ENCODE measurements at places on chromosomes 1 and 21.

GRCh38 chr1:67429528-67430357 is 459 bp downstream of the SERBP1 start:
- DNase-seq: no peak

DNA sequence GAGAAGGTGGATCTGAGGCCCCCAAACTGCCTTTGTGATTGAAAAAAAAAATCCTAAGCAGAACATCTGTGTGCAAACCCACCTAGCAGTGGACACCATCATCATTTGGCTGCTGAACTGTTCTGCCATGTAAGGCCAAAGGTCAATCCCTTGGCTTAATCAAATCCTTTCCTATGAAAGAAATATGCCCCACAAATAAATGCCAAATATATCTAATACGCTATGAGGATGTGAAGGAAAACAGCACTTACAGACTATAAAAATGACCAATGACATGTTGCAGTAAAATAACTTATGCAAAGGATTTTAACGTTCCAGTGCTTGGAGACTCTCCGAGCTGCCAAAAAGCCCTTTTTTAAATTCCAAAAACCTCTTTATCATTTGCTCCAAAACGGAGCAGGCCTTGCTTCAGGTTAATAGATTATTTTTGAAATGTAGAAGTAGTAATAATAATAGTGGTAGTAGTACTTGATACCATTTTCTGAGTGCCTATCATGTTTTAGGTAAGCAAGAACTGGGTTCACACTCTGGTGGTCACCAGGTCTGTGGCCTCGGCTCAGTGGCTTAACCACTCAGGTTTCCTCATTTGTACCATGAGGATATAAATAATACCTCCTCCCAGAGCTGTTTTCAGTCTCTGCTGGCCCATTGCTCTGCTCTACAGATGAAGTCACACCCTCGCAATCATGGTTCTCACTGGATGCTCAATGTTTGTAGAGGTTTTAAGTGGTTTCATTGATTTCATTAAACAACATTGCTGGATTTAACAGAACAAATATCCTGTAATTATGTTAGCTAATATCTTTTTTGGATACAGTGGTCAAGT is 47.9 kb upstream of the EDEM3 start:
- no peak for DNase-seq

DNA sequence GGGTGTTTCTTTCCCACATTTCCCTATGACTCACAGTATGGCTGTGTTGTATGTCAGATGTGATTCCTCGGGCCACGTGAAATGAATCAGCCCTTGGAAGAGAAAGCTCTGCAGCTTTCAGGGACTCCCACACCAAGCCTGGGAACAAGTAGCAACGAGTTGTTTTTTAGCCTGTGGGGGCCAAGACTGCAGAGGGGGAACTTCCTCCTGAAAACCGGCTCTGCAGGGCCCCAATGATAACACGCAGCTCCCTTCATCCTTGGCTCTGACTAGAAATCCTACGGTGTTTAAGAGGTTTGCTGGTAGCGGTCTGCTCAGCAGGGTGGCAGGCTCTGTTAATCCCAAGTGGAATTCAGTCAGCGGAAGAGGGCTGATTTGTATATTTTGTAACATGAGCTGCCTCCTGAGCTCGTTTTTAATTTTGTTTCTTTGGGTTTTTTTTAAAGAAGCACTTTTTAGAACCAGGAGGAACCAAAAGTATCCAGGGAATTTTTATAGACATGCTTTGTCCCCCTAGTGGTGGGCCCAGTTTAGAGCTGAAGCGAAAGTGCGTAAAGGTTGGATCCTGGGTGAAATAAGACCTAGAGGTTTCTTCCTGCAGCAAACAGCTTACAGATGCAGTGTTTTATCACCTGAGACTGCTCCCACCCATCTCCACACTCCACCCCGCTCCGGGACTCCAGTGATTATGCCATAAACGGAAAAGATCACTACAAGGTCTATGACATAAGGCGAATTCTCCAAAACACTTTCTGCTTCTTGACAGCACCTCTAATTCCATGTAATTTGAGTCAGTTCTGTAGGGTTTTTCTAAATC is 48.8 kb downstream of the LAMC2 start:
- peak; percentile 84 for DNase-seq

GRCh38 chr1:161740921-161741320 is 8.7 kb upstream of the DUSP12 start:
- no peak for DNase-seq

DNA sequence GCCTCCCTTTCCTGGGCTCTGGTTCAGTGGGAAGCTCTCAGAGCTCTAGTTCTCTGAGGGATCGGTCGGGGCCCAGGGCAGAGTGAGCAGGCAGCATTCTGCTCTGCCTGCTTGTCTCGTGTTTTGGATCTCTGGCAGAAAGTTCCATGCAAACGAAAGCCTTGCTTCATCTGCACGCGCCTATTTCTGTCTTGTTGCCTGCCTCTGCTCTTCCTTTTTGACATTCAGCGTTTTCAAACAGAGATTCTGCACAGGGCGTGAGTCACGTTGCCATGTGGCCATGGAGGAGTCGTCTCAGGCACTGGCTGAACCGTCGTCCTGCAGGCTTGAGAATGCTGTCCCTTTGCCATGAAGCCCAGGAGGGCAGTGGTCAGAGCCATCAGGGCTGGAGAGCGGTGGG is 20.3 kb downstream of the AJAP1 start:
- DNase-seq: no peak

DNA sequence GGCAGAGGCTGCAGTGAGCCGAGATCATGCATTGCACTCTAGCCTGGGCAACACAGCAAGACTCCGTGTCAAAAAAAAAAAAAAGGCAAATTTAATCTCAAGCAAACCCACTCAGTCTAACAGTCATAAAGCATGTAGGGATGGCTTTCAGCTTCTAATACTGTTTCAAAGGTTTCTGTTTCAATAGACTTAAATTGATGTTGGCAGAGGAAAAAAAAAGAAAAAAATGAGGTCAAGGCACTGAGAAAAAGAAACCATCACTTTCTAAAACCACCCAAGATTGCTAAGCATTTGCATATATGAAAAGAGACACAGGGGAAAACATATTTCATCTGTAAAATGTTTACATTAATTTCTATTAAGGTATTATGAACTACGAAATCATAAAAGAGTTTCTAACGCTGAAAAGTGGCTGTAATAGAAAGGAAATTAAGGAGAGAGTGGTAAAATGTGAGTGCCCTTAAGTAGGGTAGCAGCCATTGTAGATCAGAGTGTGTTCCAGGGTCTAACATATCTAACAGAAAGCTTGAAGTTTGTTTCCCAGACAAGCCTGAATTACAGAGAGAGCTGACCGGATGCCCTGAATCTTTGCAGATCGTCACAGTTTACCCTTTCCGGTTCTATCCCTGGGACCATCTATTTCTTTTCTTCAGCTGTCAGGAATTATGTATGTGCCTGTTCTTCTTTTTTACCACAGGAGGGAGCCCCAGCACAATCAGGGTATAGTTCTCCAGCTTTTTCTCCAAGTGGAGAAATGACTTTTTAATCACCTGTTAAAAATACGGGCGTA is 70.0 kb downstream of the PLD5 start:
- DNase-seq: peak; percentile 21

- DNase-seq: peak; percentile 41
Measured at GRCh38 chr1:115225993-115226685, 111.9 kb downstream of the NGF start.

DNA sequence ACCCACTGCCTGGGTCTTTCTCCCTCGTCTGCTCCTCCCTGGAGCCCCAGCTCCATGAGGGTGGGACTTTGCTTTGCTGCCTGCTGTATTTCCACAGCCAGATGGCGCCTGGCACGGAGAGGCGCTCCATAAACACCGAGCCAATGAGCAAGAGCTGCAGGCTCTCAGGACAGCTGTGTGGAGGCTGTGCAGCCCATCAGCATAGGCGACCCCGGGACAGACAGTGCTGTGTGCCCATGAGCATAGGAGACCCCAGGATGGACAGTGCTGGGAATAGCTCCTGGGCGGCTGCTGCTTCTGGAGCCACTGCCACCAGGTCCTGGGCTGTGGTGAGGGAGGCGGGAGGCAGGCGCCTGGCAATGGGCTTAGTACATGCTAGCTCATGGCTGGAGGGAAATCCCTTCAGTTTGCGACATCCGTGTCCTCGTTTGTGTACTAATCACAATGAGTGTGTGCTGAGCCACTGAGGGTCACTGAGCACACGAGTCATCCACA is 29.2 kb downstream of the CEP104 start:
- DNase-seq: no peak

- peak; percentile 69 for DNase-seq
Measured at GRCh38 chr1:188027613-188028012, 1198.9 kb downstream of the PLA2G4A start.

GRCh38 chr1:234710381-234710780 is 100.4 kb upstream of the IRF2BP2 start:
- DNase-seq: no peak

DNA sequence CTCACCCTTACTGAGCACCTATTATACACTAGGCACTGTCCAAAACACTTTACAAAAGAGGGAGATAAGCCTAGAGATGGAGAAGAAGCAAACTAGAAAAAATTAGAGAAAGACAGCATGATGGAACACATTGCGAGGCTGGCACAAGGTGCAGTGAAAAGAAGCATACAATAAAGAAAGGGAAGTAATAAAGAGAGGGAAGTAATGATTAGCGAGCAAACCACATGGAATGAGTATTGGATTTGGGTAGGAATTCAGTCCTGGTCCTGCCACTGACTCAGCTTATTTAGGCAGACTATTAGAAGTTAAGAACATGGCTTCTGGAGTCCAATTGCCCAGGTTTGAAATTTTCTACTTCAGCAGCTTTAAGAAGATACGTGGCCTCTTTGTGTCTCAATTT is 32.6 kb upstream of the FNBP1L start:
- no peak for DNase-seq

DNA sequence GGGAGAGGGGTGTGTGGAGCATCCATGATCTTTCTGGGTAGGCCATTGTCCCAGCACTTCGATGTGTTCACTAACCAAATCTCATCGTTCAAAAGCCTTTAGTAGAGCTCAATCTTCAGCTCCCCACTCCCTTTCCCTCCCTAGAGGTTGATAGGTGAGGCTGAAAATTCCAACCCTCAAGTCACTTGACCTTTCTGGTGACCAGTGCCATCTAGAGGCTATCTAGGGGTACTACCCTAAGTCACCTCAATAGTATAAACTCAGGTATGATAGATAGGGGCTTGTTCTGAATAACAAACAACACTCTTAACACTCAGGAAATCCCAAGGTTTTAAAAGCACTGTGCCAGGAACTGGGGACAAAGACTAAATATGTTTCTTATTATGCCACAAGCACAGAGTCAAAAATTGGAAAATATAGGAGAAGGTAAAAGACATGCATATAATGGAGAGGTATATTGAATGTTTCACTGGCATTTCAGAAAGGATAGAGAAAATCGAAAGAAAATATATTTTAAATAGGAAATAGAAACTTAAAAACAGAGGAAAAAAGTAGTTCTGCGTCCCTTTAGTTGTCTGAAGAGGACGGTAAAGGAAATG is 42.9 kb upstream of the CD53 start:
- no peak for DNase-seq

DNA sequence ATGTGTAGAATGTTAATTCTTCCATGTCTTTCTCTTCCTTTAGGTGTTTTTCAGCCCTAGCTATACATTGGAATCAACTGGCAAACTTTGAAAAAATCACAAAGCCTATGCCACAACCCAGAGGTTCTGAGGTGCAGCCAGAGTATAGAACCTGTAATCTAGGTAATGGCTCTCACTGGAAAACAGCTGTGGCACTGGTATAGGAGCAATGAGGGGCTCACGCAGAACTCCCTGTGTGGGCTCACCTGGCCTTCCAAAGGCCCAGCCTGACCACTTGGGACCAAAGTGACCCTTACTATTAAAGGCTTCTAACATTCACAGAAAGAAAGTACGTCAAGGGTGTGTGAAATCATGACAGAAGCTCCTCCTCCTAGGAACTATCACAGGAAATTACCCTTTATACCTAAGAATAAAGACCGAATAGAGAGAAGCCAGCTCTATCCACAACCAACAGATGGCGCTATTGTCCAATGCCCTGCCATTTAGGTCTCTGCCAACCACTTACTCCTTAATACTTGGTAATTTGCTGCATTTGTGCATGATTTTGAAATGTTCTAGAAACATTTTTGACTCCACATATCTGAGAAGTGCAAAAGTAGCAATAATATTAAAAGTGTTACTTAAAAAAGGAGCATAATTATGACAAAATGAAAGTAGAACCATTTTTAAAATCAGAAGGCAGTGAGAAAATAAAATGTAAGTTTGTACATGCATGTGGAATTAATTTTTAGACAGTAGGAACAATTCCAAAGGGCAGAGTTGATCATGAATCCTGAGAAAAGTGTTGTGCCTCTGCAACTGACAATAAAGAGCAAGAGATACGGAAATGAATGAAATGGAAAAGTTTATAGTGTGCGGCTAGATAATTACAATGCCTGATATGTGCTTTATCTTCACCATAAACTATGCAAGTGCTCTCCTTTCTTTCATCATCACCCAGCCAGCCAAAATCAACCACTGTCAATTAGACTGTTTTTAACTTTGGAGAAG is 93.1 kb upstream of the HAO2 start:
- DNase-seq: peak; percentile 52

- no peak for DNase-seq
Measured at GRCh38 chr1:201336711-201337450, 40.6 kb downstream of the TNNT2 start.

DNA sequence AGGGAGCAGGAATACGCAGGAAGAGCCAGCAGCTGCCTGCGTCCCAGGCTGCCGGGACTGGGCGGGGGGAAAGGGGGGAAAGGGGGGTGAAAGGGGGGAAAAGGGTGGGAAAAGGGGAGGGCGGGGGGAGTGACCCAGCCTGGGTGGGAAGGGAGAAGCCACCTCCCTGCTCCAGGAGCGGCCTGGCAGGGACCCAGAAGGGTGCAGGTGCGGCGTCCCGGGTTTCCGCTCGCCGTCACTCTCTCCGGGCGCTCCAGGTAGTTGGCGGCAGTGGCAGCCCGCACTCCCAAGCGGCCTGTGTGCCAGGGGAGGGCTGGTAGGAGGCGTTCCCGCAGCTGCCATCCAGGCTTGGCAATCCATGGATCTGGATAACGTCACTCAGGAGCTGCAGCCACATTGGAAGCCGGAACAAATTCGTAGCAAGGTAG is 141.0 kb upstream of the NGF start:
- no peak for DNase-seq

- peak; percentile 93 for DNase-seq
Measured at GRCh38 chr1:177984136-177984525, 14.3 kb upstream of the SEC16B start.

Data from fibroblast of skin of left quadriceps (primary cell).